Kidney tubule cell (primary cell): ENCODE measurements at places on chromosomes 11 and 22.

- no peak for DNase-seq
Measured at GRCh38 chr11:1140642-1141490, 16.9 kb upstream of the MUC5AC start.

GRCh38 chr22:36330127-36330526 is 57.6 kb downstream of the MYH9 start:
- no peak for DNase-seq

- no peak for DNase-seq
Measured at GRCh38 chr11:131478341-131478740, 107.9 kb downstream of the NTM start.

DNA sequence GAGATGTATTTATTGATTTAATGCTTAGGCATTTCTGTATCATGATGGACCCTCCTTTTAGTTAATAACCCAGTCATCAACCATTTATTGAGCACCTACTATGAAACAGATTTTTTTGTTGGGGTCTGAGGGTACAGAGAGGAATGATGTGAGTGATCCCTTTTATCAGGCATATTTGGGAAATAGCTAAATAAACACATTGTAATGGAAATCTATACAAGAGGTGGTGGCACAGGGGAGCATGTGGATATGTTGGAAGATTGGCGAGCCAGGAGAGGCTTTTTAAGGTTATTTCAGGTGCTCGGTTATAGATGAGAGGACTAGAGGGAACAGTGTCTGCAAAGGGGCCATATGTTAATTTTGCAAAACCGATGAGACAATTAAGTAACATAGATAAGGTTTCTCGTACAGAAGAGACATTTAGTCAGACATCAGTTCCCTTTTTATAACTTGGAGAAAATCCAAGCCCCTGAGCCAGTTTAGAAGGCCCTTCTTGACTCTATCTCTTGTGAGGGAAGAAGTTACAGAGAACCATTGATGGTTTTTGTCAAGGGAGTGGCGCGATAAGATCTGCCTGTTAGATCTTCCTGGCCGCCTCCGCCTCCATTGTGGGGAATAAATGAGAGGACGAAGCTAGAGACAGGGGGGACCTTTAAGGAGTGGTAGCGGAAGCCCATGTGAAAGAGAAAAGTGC is 2.0 kb downstream of the ATXN10 start:
- DNase-seq: no peak

DNA sequence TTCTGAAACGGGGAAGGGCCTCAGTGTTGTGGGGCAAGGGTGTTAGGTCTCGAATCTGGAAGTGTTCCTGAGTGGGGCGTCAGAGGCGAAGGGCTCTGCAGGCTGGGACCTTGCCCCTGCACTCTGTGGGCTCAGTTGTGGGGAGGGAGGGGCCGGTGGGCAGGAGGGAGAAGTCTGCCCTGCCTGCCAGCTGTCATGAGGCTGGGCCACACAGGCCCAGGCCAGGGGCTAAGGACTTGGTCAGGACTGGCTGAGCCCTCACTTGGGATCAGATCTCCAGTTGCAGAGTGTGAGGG is at the start of gene CRACR2B:
Gene CRACR2B, plus strand, starts transcription at position 23 of the 296 bp plus-strand sequence. CDS start 689 bp downstream, outside the sequence.
- DNase-seq: no peak

- no peak for DNase-seq
Measured at GRCh38 chr11:73142128-73142377, at the start of gene FCHSD2. FCHSD2 (minus strand) TSS chr11:73142318; CDS start chr11:73141877, 441 bp downstream.
